Activated CD4-positive, alpha-beta memory T cell treated with anti-CD3 and anti-CD28 coated beads for 36 hours (primary cell): ENCODE measurements at places on chromosomes 1 and 21. TPM values are rescaled to one million over a fixed set of nuclear protein-coding genes. Genes with fewer than 3 reads are reported as not detected.

Gene TEKT2
- total RNA-seq, result not detected

GRCh38 chr1:110033421-110033820 lies 1.0 kb upstream of the STRIP1 start:
- H3K27me3 ChIP-seq, result no peaks in the 10 kb centered on the region
- DNase-seq, result no peak
- peaks cover 2% of the 10 kb centered on the region for H3K36me3 ChIP-seq

DNA sequence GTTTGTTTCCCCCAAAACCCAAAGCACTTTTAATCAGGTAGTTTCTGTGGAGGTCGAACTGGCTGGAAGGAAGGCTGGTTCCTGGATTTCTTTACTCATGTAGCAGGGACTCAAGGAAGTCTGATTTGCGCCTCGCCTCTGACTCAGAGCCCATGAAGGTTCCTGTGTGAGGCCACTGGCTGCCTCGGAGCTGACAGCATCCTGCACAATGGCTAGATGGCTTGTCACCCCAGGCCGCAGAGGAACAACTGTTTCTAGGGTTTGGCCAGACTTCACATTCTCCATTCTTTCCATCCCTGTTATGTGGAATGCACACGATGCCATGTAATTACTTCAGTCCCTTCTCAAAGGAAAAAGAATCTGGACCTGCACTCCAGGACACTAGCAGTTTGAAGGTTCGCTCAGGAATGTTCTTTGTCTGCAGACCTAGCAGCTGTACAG lies 39.1 kb upstream of the PRSS38 start:
- no peak overlapping the region for H3K4me3 ChIP-seq
- peaks cover 15% of the 10 kb centered on the region for H3K4me1 ChIP-seq
- peaks cover 7% of the 10 kb centered on the region for H3K36me3 ChIP-seq
- H3K27ac ChIP-seq, result no peak overlapping the region
- no peak for DNase-seq

GRCh38 chr1:29653034-29653810 lies 416.9 kb downstream of the PTPRU start:
- no peak for DNase-seq
- peaks cover 16% of the 10 kb centered on the region for H3K27me3 ChIP-seq
- H3K4me1 ChIP-seq, result no peaks in the 10 kb centered on the region
- no peak overlapping the region for H3K27ac ChIP-seq
- H3K36me3 ChIP-seq, result no peaks in the 10 kb centered on the region

DNA sequence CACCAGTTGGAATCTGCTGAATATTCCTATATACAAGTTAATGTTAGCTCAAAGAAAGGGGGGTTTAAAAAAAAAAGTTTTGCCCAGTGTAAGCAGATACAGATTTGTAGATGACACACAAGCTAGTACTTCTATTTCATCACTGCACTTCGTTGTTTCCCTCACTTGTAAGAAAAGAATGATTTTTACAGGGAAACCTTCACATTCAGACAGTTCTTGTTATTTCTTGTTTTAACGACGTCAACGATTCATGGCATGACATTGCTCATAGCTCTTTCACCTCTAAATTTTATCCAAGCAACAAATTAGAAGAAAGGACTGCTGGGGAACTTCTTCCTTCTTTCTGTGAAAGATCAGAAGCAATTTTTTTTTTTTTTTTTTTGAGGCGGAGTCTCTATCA lies 25.7 kb upstream of the C1orf105 start:
- H3K4me1 ChIP-seq, result peaks cover 74% of the 10 kb centered on the region
- H3K27me3 ChIP-seq, result no peaks in the 10 kb centered on the region
- no peaks in the 10 kb centered on the region for H3K36me3 ChIP-seq
- no peak for DNase-seq
- peak overlapping the region; percentile 66 for H3K27ac ChIP-seq
- no peak overlapping the region for H3K4me3 ChIP-seq

DNA sequence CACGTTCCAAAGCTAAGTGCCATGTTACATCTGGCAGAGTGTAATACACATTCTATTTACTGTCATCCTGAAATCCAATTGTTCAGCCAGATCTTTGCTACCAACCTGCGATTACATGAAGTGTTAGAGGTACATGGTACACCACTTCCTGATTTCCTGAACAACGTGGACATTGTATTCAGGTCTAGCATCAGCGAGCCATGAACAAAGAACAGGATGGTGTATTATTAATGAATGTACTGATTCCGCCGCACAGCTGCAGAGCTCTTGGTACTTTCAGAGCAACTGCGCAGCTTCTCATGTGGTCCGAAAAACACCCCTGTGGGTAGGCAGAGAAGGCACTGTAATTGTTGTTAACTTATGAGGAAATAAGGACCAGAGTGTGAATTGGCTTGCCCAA lies 511.4 kb downstream of the AJAP1 start:
- no peaks in the 10 kb centered on the region for H3K36me3 ChIP-seq
- peaks cover 16% of the 10 kb centered on the region for H3K27me3 ChIP-seq
- no peaks in the 10 kb centered on the region for H3K4me1 ChIP-seq
- no peak for DNase-seq
- H3K4me3 ChIP-seq, result no peak overlapping the region
- no peak overlapping the region for H3K27ac ChIP-seq

Gene GABPA
- total RNA-seq, result 24.7 TPM

DNA sequence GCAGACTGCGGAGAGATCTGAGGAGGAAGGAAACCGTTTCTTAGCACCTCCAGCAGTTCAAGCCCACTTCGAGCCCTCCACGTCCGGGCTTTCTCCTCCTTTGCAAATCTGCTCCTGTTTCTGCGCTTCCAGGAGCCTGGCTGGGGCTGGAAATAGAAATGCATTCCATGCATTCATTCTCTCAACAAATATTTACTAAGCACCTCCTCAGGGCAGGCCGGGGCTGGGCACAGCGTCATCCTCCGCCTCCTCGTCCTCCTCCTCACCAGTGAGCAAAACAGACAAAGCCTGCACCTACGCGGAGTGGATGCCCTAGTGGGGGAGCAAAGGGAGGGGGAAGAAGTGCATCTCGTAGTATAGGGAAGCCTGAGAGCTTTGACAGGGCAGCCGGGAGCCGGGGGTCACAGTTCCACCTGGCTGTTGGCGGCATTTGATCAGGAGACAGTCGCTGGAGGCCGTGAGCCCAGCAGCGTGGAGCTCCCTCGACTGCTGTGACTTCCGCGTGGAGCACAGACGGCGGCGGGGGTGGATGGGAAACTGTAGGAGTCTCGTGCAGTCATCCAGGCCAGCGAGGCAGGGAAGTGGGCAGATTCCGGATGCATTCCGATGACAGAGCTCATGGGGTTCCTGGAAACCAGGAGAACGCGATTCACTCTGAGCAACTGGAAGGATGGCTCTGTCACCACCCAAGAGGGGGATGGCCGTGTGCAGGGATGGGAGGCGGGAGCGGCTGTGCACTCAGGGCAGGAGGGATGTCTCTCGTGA lies 93.5 kb downstream of the SIK1 start:
- no peaks in the 10 kb centered on the region for H3K4me1 ChIP-seq
- no peak overlapping the region for H3K27ac ChIP-seq
- no peak overlapping the region for H3K4me3 ChIP-seq

Gene SLC44A5
- 0.40 TPM for total RNA-seq

DNA sequence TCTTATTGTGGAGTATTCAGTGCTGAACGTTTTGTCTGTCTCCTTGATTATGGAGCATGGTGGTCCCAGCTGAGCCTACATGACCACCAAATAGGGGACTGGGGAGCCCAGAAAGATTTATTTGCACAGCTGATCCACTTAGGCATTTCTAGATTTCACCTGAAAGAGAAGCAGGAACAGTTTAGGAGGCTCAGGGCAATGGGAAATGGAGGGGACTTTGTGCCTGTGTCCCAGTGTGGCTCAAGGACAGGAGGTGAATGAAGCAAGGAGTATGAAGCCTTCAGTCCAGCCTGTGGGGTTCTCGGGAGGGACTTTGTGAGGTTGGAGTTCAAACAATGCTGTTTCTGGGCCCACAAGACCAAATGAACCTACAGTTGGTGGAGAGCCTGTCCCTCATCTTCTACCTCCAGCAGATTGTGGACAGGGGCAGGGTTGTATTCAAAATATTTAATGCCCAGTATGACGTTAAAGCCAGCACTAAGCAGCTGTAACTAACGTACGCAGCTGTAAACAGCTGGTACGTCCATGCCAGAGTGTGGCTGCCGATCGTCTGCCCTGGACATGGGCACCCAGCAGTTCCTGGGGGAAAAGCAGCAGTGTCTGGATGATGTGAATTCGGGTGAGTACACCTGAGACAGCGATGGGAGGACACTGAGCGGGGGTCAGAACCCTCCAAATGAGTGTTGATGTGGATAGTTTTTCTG lies 164.9 kb upstream of the RAB4A start:
- no peak overlapping the region for H3K4me3 ChIP-seq
- no peaks in the 10 kb centered on the region for H3K36me3 ChIP-seq
- no peaks in the 10 kb centered on the region for H3K27me3 ChIP-seq
- no peak for DNase-seq

GRCh38 chr21:44854664-44855446 lies 18.6 kb downstream of the PTTG1IP start:
- H3K36me3 ChIP-seq, result peaks cover 32% of the 10 kb centered on the region
- DNase-seq, result no peak
- no peaks in the 10 kb centered on the region for H3K27me3 ChIP-seq
- no peak overlapping the region for H3K27ac ChIP-seq
- no peak overlapping the region for H3K4me3 ChIP-seq

DNA sequence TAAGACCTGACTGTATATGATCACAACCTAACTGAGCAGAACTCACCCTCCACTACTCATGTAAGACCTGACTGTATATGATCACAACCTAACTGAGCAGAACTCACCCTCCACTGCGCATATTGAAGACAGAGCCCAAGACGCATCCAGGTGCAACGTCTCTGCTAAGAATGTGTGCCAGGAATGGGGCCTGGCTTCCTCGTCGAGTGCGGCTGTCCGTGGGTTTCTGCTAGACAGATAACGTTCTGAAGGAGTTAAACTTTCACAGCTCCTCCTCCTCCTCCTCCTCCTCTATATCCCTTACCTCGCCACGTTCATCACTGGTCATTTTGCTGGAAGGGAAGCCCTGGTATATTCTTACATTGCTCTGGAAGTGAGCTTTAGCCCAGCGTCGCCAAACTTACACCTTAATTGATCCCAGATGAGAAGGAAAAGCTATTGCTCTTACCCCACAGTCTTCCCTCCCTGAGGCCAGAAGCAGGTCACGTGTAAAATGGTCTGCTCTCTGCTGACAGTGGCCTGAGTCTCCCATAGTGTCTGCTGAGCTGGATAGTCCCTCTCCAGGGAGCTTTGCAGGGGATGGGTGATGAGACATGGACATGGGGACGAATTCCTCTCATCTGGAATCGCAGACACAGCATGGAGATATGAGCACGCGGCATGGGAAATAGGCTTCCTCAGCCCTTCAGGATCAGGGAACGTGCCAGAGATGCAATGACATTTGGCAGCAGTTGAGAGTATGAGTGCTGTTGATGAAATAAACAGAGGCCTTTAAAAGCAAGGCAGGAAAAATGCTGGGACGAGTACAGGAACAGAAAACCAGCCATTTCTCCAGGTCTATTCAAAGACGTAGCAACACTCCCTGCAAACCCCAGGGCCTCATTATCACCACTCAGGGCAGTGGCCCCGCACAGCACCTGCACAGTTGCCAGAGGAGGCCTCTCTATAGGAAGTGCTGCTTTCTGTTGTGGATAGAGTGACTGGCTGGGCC lies 528.1 kb downstream of the KIF26B start:
- no peak for DNase-seq
- H3K27me3 ChIP-seq, result peaks cover 4% of the 10 kb centered on the region
- H3K4me3 ChIP-seq, result no peak overlapping the region
- no peaks in the 10 kb centered on the region for H3K36me3 ChIP-seq

DNA sequence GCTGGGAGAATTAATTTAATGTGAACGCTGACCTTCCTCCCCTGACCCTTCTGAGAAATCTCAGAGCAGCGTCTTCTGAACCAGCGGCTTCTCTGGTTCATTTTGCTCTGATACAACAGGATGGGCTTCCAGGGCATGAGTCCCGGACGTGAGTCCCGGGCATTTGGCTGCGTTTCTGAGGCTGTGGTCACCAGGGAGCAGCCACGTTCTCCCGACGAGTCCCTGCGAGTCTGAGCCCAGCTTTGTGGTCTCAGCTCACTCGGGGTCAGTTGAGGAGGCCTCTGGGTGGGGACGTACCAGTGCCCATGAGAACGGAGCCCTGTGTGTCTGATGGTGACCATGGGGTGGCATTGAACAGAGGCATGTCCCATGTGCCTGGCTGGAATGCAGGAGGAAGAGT lies 17.7 kb upstream of the OBSCN start:
- DNase-seq, result no peak
- no peak overlapping the region for H3K27ac ChIP-seq
- peaks cover 22% of the 10 kb centered on the region for H3K4me1 ChIP-seq

DNA sequence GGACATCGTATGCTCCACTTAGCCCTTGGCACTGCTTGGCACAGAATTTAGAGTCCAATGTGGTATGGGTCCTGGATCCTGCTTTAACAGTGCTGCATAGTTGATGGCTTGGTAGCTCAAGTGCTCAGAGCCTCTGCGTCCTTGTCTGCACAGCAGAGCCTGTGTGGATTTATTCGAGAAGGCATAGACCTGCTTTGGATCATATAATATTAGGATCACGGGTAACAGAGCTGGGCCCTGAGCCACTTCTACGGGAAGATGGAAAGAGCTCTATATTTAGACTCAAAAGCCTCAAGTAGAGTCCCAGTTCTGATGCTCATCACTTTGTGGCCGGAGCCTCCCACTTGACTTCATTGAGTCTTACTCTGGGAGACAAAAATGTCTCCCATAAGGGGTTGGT lies 164.4 kb upstream of the EDN2 start:
- H3K4me3 ChIP-seq, result no peak overlapping the region
- H3K27ac ChIP-seq, result peak overlapping the region; percentile 71
- peaks cover 63% of the 10 kb centered on the region for H3K4me1 ChIP-seq
- no peaks in the 10 kb centered on the region for H3K27me3 ChIP-seq
- DNase-seq, result no peak

Gene ABCA4
- total RNA-seq, result not detected

GRCh38 chr1:205583461-205584130 lies 48.2 kb downstream of the ELK4 start:
- H3K4me3 ChIP-seq, result no peak overlapping the region
- DNase-seq, result no peak
- no peaks in the 10 kb centered on the region for H3K4me1 ChIP-seq
- H3K27ac ChIP-seq, result no peak overlapping the region
- peaks cover 4% of the 10 kb centered on the region for H3K27me3 ChIP-seq
- no peaks in the 10 kb centered on the region for H3K36me3 ChIP-seq

GRCh38 chr1:35558374-35559316 lies 1.0 kb downstream of the NCDN start:
- peak overlapping the region; percentile 97 for H3K4me3 ChIP-seq
- peak; percentile 45 for DNase-seq
- H3K27me3 ChIP-seq, result no peaks in the 10 kb centered on the region
- H3K4me1 ChIP-seq, result peaks cover 55% of the 10 kb centered on the region

Gene ST6GALNAC3
- 0.41 TPM for total RNA-seq

- no peaks in the 10 kb centered on the region for H3K4me1 ChIP-seq
- H3K27ac ChIP-seq, result no peak overlapping the region
- peaks cover 80% of the 10 kb centered on the region for H3K36me3 ChIP-seq
- H3K4me3 ChIP-seq, result no peak overlapping the region
- DNase-seq, result no peak
- H3K27me3 ChIP-seq, result no peaks in the 10 kb centered on the region
Measured at GRCh38 chr1:197572169-197572568, 203.1 kb downstream of the DENND1B start.

GRCh38 chr1:58006421-58007046 lies 540.0 kb downstream of the OMA1 start:
- H3K36me3 ChIP-seq, result no peaks in the 10 kb centered on the region
- no peaks in the 10 kb centered on the region for H3K4me1 ChIP-seq
- peaks cover 5% of the 10 kb centered on the region for H3K27me3 ChIP-seq
- no peak for DNase-seq
